ENCODE measurements at places on chromosomes 1 and 21.

- peak; percentile 92 for DNase-seq
Measured at GRCh38 chr1:2233997-2234761, 6.1 kb downstream of the SKI start.

DNA sequence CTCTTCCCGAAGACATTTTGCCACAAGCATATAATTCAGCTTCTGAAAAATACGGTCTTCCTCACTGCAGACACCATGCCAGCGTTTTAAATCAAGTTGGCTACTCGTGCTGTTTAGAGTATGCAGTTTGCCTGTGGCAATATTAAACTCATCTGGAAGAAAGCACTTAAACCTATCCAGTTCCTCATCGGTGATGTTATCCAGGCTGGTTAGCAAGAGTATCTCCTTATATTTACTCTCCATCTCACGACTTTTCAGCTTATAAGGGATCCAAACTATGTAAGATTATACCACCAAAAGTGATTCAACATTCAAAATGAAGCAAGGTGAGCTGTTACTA lies 9.7 kb upstream of the IFI16 start:
- DNase-seq = no peak

GRCh38 chr1:181595234-181595633 lies 111.9 kb downstream of the CACNA1E start:
- no peak for DNase-seq

DNA sequence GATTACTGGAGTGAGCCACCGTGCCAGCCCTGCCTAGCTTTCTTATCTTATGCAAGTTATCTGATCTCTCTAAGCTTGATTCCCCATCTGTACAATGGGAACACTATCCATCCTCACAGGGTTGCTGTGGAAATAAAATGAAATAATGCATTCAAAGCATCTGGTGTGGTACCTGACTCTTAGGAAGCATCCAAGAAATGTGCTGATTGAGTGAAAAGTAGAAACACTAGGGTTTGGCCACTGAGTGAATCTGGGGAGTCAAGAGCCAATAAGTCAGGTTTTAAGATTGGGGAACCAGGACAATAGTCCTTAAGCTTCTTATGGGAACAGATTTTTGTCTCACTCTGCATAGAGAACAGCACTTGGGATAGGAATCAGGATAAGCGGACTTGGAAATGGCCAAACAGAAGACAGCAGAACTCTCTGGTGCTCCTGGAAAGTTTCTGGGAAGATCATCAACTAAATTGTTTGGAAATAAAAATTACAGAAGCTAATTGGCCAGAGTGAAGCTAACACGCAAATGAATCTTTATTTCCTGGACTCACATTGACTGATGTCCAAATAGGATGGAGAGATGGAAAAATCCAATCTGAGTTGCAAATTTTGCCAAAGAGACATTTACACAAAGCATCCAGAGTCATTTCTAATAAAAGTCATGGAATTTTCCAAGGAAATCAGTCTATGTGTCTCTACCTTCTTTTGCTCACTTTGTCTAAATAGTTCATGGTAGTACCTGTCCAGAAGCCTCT lies 3.3 kb downstream of the PAFAH2 start:
- no peak for DNase-seq

DNA sequence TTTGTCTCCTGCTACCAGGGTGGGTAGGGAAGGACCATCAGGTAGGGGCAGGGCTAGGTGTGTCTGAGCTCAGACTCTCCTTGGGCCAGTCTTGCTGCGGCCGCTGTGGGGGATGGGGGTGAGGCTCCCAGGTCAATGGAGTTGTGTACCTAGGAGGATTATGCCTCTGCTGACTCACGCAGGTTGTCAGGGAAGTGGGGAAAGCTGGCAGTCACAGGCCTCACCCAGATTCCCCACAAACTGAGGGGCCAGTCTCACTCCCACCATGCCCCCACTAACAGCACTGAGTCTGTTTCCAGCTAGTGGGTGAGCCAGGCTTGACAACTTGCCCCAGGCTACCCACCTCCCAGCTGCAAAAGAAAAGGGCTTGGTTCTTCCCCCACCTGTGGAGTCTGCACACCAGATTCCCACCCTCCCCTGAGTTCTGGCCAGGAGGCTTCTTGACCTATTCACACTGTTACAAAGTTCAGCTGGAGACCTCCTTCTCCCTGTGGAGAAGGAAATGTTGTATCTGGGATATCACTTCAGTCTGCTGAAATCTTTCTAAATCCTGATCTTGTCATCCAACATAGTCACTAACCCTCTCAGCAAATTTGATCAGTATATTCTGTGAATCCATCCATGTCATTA lies 69.2 kb upstream of the GJA8 start:
- no peak for DNase-seq

GRCh38 chr1:60866917-60867531 lies 215.3 kb upstream of the NFIA start:
- DNase-seq = no peak

DNA sequence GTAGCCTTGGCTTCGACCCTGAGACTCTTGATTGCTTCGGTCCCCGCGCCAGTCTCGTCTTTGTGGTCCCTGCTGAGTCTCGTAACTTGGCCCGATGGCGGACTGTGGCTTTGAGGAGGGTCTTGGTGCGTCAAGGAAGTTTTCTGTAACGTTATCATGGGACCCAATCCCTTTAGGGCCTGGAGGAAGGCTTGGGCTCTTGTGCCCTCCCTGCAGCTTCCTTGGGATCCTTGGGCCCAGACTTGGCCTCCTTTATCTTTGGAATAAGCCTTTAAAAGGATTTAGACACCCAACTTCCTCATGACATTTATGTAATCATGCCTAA lies 371 bp downstream of the ZMPSTE24 start:
- DNase-seq = no peak

Data from CD4-positive, alpha-beta T cell treated with Interferon gamma for 1 hour (primary cell).